ENCODE measurements at places on chromosomes 12 and 14.

GRCh38 chr12:80353254-80353653, 90.8 kb upstream of the PTPRQ start:
- DNase-seq: no peak

DNA sequence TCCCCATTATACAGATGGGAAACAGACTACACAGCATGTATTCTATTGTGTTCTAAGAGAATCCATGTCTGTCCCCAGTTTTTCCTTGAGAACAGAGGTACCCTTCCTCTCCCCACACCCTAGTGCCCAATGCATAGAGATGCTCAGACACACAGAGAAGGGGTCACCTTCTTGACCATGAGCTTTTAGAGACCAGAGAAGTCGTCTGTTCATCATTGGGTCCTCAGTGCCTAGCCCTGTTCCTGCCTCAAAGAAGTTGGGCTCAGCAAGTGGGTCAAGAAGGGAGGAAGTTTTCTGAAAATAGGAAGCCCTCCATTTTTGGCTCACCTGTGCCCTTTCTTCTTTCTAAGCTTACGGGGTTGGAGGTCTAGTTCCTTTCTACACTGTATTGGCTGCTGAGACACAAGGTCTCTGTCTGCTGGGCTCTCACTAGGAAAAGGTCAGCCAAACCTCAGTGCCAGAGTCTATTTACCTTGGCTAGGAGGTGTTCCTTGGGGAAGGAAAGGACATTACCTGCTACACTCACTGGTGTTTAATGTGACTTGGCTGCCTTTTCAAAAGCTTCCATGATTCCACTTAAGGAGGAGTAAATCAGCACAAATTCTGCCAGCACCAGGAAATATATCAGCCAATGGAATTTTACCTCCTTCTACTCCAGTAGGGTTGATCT, 198.5 kb upstream of the PWP1 start:
- DNase-seq: no peak

DNA sequence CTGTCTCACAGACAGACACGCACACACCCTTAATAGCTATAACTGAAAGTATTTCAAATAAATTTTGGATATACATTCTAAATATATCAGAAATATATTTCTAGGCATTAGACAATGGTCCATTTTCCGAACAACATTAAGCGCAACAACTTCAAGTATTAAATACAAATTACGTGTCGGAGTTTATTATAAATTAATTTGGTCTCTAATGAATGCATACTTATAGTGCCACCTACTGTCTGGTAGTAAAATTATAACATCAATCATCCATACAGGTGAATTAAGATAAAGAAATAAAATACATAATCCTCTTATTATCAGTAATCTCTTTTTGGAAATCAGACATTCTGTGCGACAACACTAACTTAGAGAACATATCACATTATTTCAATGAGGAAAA, 27.2 kb upstream of the CMAS start:
- DNase-seq: no peak

DNA sequence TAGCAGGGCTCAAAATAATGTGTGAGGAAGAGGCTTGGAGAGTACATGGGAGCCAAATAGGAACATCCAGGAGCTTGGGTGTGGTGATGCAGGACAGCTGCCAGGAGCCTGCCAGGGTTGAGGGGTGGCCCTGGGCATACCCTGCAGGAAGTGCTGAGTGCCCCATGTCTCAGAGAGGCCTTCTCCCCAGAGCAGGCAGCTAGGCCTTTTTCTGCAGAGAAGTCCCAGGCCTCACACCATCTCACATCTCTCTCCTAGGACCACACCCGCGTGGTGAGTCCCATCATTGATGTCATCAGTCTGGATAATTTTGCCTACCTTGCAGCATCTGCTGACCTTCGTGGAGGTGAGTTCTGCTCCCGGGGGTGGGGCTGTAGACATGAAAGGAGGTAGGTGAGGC, 66.9 kb downstream of the ERH start:
- DNase-seq: no peak

DNA sequence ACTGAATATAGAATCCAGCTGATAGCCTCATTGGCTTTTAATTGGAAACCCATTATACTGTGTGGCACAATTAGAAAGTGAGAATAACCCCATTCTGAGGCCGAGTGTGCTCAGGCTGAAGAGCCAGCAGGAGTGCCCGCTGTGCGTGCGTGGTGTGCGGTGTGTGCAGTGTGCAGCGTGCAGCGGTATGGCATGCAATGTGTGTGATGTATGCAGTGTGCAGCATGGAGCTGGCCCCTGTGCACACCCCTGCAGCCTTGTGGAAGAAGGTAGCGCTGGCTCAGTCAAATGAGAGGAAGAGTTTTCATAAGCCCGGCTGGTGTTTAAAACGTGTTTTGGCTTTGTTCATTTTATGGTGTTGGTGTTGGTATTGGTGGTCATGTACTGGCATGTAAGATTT, 22.9 kb downstream of the CKB start:
- no peak for DNase-seq
